Cortex of kidney (tissue), 1 donor: ENCODE measurements at places on chromosomes 4 and X.

GRCh38 chrX:106862972-106863688 lies 40.0 kb downstream of the RIPPLY1 start:
- DNase-seq: no peak

DNA sequence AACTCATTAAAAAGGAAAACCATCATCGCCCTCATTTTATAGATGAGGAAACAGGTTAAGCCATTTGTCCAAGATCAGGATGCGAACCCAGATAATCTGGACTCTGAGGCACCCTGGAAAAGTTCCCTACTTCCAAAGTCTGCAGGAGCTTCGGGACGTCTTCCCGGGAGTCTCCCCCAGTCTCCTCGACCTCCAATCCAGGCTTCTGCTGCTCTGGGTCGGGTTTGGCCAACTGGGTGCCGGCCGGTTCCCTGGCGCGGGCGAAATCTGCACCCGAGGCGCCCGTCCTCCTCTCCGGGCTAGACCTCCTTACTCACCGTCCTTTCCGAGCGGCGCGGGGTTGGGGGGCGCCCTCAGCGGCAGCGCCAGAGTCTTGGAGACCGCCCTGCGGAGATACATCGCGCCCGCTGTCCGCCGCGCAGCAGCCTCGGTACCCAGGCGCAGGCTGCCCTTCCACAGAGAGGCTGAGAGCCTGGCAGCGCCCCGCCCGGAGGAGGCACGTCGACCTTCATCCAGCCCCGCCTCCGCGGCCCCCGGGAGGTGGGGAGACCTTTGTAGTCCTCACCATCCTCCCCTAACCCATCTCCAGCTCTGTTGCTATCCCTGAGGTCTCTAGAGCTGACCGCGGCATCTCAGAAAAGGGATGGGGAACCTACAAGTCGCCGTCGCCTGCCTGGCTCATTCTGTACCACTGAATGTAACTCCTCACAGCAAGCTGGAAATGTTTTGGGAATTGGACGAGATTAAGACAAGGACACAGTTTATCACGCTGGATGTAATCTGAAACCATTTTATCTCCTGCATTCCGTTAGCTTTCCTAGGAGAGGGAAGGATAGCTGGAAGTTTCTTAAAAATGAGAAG lies at the start of gene MGARP:
MGARP (minus strand) TSS at position 466 of the 861 bp plus-strand sequence; CDS start at position 399, 67 bp downstream.
- DNase-seq: no peak

GRCh38 chr4:48215977-48216376 lies 53.7 kb downstream of the TEC start:
- DNase-seq: no peak

GRCh38 chrX:136204571-136204970 lies 46.6 kb downstream of the MAP7D3 start:
- DNase-seq: no peak
